ENCODE measurements at places on chromosomes 2 and 18.

GRCh38 chr2:38233231-38233983 is 143.7 kb downstream of the ATL2 start:
- no peaks in the 10 kb centered on the region for H3K4me1 ChIP-seq
- no peak overlapping the region for H3K27ac ChIP-seq
- H3K36me3 ChIP-seq: no peaks in the 10 kb centered on the region

GRCh38 chr2:9613291-9613690 is 17.5 kb downstream of the YWHAQ start:
- H3K27ac ChIP-seq: no peak overlapping the region
- peaks cover 43% of the 10 kb centered on the region for H3K36me3 ChIP-seq
- H3K27me3 ChIP-seq: no peaks in the 10 kb centered on the region
- no peak for DNase-seq
- peaks cover 90% of the 10 kb centered on the region for H3K4me1 ChIP-seq

- peak; percentile 60 for DNase-seq
- H3K36me3 ChIP-seq: no peaks in the 10 kb centered on the region
- peaks cover 41% of the 10 kb centered on the region for H3K27me3 ChIP-seq
- no peak overlapping the region for H3K27ac ChIP-seq
- no peak overlapping the region for H3K4me3 ChIP-seq
- H3K4me1 ChIP-seq: peaks cover 13% of the 10 kb centered on the region
These were observed 84.6 kb downstream of the NRP2 start for GRCh38 chr2:205766779-205767359.

DNA sequence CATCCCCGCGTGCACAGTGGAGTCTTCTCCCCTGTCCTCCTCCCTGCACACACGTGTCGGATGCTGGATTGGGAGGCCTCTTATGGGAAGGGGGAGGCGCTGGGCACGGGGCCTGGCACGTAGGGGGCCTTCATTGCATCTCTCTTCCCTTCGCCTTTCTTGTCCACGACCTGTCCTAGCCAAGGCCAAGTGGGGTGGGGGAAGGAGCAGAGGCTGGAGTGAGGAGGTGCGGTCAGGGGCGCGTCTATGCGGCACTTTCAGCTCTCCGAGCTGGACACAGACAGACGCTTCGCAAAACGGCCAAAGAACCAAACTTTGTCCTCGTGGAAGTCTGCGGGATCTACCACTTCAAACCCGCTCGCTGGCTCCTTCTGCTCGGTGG is 13.4 kb downstream of the ALPG start:
- H3K4me3 ChIP-seq: no peak overlapping the region

- no peaks in the 10 kb centered on the region for H3K27me3 ChIP-seq
- no peak overlapping the region for H3K4me3 ChIP-seq
- no peak for DNase-seq
- no peaks in the 10 kb centered on the region for H3K4me1 ChIP-seq
These were observed 571.7 kb upstream of the FANCL start for GRCh38 chr2:58812771-58813344.

DNA sequence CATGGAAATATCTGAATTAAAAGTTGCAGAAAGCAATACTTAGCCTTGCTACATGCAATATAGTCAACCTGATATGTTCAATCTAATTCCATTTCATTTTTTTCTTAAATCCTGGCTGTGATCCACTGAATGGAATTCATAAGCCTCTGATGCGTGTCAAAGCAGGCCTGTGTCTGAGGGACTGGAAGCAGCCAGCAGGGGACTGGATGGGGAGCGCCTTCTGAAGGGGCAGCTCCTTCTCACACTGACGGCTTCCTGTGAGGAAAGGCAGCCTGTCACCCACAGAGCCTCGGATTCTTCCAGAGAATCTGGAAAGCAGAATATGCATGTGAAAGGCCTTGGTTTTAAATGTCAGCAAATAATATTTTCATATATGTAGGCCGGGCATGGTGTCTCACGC is 73.5 kb downstream of the KCNF1 start:
- H3K27me3 ChIP-seq: no peaks in the 10 kb centered on the region
- no peak overlapping the region for H3K4me3 ChIP-seq
- no peak overlapping the region for H3K27ac ChIP-seq
- H3K4me1 ChIP-seq: no peaks in the 10 kb centered on the region
- no peak for DNase-seq
- no peaks in the 10 kb centered on the region for H3K36me3 ChIP-seq

GRCh38 chr2:192298664-192299063 is 103.9 kb upstream of the TMEFF2 start:
- H3K4me1 ChIP-seq: no peaks in the 10 kb centered on the region
- no peaks in the 10 kb centered on the region for H3K36me3 ChIP-seq
- H3K27ac ChIP-seq: no peak overlapping the region
- H3K27me3 ChIP-seq: no peaks in the 10 kb centered on the region

GRCh38 chr2:52074130-52074719 is 1042.3 kb upstream of the NRXN1 start:
- no peak overlapping the region for H3K4me3 ChIP-seq
- H3K4me1 ChIP-seq: no peaks in the 10 kb centered on the region
- no peak overlapping the region for H3K27ac ChIP-seq
- no peaks in the 10 kb centered on the region for H3K27me3 ChIP-seq
- H3K36me3 ChIP-seq: no peaks in the 10 kb centered on the region
- DNase-seq: no peak

DNA sequence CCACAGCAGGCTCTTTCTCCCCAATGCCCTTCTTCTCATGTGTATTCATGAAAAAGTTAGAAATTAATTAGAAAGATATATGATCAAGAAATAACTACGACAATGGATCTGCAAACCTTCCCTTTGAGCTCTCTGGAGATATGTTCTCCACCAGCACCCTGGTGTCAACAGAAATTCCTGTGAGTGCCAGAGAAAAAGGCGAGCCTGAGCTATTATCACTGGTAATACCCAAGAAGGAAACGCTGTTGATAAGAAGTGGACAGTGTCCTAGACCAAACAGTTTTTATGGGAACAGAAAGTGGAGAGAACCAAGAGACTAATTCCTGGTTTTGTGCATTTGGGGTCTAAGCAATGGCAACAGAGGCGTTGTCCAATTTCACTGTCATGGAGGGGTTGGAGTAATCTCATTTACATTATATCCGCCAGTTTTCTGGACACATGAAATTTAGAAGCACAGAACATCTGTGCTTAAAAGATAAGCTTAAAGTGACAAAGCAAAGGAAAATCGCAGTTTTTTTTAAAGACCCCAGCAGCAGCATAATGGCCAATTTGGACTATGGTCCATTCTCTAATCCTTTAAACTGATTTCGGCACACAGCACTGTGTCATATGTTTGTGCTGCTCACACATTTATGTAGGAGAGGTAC is 47.2 kb upstream of the CDC42EP3 start:
- no peaks in the 10 kb centered on the region for H3K27me3 ChIP-seq
- H3K4me3 ChIP-seq: no peak overlapping the region
- peaks cover 9% of the 10 kb centered on the region for H3K36me3 ChIP-seq
- peaks cover 8% of the 10 kb centered on the region for H3K4me1 ChIP-seq
- no peak for DNase-seq

- H3K27ac ChIP-seq: no peak overlapping the region
- no peaks in the 10 kb centered on the region for H3K27me3 ChIP-seq
- peaks cover 17% of the 10 kb centered on the region for H3K36me3 ChIP-seq
These were observed 46.1 kb upstream of the GRHL1 start for GRCh38 chr2:9905413-9905812.

- no peaks in the 10 kb centered on the region for H3K27me3 ChIP-seq
- no peaks in the 10 kb centered on the region for H3K36me3 ChIP-seq
- H3K4me1 ChIP-seq: peaks cover 7% of the 10 kb centered on the region
These were observed 50.9 kb upstream of the BIN1 start for GRCh38 chr2:127157651-127158485.

DNA sequence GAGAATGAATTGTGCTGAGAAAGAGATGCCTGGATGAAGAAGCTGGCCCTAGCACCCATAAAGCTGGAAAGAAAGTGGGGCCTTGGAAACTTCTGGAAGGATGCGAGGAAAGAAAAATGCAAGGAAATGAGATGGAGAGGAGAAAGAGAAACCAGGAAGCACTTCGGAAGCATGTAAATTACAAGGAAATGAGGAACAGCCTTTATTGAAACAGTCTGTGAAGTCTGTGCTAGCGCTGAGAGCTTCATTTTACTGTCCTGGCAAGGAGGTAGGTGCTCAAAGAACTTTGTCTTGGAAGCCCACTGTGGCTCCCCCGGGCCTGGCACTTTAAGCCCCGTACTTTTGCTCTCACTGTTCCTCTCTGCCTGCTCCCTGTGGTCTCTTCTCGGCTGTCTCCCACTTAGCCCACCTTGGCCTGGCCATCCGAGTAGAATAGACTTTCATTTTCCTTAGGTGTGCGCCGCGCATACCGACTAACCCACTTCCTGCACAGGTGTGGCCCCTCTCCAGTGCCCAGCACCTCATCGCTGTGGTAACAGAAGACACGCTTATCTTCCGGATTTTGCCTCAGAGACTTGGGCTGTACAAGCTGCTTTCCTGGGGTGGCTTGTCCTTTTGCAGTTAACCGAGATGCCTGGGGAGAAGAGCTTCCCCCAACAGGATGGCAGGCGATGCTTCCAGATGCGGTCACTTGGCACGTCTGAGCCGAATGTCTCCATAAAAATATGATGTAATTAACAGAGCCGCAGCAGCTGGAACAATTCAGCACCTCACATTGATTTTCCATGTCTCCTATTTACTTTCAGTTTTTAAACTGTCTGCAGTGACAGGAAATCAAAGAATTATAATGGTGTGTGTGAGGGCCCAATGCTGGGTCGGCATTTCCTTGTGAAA is 199.6 kb downstream of the HRH4 start:
- H3K36me3 ChIP-seq: no peaks in the 10 kb centered on the region
- peak overlapping the region; percentile 57 for H3K27ac ChIP-seq
- peaks cover 8% of the 10 kb centered on the region for H3K27me3 ChIP-seq
- peak overlapping the region; percentile 70 for H3K4me3 ChIP-seq

DNA sequence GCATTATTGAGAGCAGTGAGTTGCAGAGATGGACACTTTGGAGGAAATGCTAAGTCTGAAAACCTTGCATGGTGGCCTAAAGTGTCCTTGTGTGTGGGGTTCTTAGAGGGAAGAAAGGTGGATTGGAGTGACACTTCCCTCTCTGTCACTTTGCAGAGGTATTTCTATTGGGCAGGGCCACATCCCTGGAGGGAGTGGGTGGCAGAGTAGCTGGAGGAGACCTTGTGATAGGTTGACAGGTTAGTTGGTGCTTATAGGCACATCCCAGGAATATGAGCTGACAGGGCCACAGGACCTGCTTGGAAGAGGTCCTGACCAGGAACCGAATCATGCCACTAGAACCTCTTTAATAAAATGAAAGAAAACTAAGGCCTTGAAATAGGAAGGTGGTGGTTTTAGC is 972 bp upstream of the IGFBP5 start:
- no peak overlapping the region for H3K4me3 ChIP-seq
- peaks cover 27% of the 10 kb centered on the region for H3K4me1 ChIP-seq
- no peaks in the 10 kb centered on the region for H3K36me3 ChIP-seq
- DNase-seq: no peak
- H3K27me3 ChIP-seq: peaks cover 58% of the 10 kb centered on the region

- no peaks in the 10 kb centered on the region for H3K36me3 ChIP-seq
- no peak overlapping the region for H3K27ac ChIP-seq
- no peak overlapping the region for H3K4me3 ChIP-seq
These were observed 118.8 kb upstream of the PDE1A start for GRCh38 chr2:182545420-182546167.

- DNase-seq: no peak
- no peak overlapping the region for H3K27ac ChIP-seq
- peaks cover 8% of the 10 kb centered on the region for H3K4me1 ChIP-seq
- no peaks in the 10 kb centered on the region for H3K36me3 ChIP-seq
- H3K4me3 ChIP-seq: peak overlapping the region; percentile 34
- no peaks in the 10 kb centered on the region for H3K27me3 ChIP-seq
These were observed 4.9 kb upstream of the HS6ST1 start for GRCh38 chr2:128323555-128323931.

DNA sequence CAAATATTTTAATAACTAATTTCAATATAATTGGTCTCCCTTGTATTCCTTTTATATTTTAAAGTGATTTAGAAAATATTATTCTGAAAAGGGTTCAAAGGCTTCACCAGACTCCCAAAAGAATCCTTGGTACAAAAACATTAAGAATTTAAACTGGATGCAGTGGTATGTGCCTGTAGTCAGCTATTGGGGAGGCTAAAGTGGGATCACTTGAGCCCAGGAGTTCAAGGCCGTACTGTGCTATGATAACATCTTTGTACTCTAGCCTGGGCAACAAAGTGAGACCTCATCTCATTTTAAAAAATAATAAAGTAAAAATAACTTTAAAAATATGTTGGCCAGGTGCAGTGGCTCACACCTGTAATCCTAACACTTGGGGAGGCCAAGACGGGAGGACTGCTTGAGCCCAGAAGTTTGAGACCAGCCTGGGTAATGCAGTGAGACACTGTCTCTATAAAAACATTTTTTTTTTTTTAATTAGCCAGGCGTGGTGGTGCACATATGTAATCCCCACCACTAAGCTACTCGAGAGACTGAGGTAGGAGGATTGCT is 14.7 kb downstream of the NCL start:
- H3K36me3 ChIP-seq: peaks cover 28% of the 10 kb centered on the region
- H3K27me3 ChIP-seq: no peaks in the 10 kb centered on the region
- no peak overlapping the region for H3K4me3 ChIP-seq
- no peak overlapping the region for H3K27ac ChIP-seq
- peaks cover 7% of the 10 kb centered on the region for H3K4me1 ChIP-seq

GRCh38 chr18:48135436-48135966 is 205.0 kb upstream of the SMAD2 start:
- H3K4me3 ChIP-seq: no peak overlapping the region
- H3K27me3 ChIP-seq: peaks cover 52% of the 10 kb centered on the region
- no peak overlapping the region for H3K27ac ChIP-seq
- peaks cover 10% of the 10 kb centered on the region for H3K4me1 ChIP-seq
- DNase-seq: no peak
- no peaks in the 10 kb centered on the region for H3K36me3 ChIP-seq

GRCh38 chr2:85771486-85771885 is 17.7 kb downstream of the ATOH8 start:
- no peak overlapping the region for H3K4me3 ChIP-seq
- H3K27ac ChIP-seq: no peak overlapping the region
- peaks cover 2% of the 10 kb centered on the region for H3K4me1 ChIP-seq
- peaks cover 25% of the 10 kb centered on the region for H3K27me3 ChIP-seq

- H3K4me1 ChIP-seq: peaks cover 55% of the 10 kb centered on the region
- H3K27ac ChIP-seq: peak overlapping the region; percentile 86
- peak overlapping the region; percentile 78 for H3K4me3 ChIP-seq
- no peak for DNase-seq
- H3K27me3 ChIP-seq: no peaks in the 10 kb centered on the region
These were observed 15.8 kb downstream of the LCT start for GRCh38 chr2:135821190-135821589.

- H3K27me3 ChIP-seq: no peaks in the 10 kb centered on the region
- peak overlapping the region; percentile 75 for H3K4me3 ChIP-seq
- H3K36me3 ChIP-seq: no peaks in the 10 kb centered on the region
- peak overlapping the region; percentile 92 for H3K27ac ChIP-seq
- DNase-seq: no peak
- H3K4me1 ChIP-seq: peaks cover 63% of the 10 kb centered on the region
These were observed 32.1 kb downstream of the ZFP36L2 start for GRCh38 chr2:43194121-43194869.

GRCh38 chr18:70046796-70047195 is 99.1 kb upstream of the CD226 start:
- H3K27ac ChIP-seq: no peak overlapping the region
- H3K4me3 ChIP-seq: no peak overlapping the region
- no peaks in the 10 kb centered on the region for H3K27me3 ChIP-seq
- peaks cover 36% of the 10 kb centered on the region for H3K36me3 ChIP-seq
- peaks cover 7% of the 10 kb centered on the region for H3K4me1 ChIP-seq

DNA sequence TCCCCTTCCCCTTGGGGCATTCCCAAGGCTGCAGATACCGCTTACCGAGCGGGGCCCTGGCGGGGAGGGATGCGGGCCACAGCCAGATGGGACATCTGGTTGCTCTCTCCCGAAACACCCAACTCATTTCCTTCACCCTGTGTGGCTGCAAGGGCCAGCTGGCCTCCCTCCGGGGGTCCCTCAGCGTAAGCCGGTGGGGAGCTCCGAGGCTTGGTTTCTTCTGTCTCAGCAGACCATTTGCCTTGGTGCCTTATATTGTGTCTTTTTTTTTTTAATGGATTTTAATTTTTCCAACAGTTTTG is 107.6 kb upstream of the ODC1 start:
- no peak overlapping the region for H3K27ac ChIP-seq
- no peak for DNase-seq
- no peak overlapping the region for H3K4me3 ChIP-seq
- H3K4me1 ChIP-seq: no peaks in the 10 kb centered on the region

All from activated naive CD8-positive, alpha-beta T cell treated with anti-CD3 and anti-CD28 coated beads, Interleukin-2, amount 50 U/mL, for 24 hours (primary cell).